NCI-H2029 (cell line): ENCODE measurements at places on chromosomes 2 and 18.

DNA sequence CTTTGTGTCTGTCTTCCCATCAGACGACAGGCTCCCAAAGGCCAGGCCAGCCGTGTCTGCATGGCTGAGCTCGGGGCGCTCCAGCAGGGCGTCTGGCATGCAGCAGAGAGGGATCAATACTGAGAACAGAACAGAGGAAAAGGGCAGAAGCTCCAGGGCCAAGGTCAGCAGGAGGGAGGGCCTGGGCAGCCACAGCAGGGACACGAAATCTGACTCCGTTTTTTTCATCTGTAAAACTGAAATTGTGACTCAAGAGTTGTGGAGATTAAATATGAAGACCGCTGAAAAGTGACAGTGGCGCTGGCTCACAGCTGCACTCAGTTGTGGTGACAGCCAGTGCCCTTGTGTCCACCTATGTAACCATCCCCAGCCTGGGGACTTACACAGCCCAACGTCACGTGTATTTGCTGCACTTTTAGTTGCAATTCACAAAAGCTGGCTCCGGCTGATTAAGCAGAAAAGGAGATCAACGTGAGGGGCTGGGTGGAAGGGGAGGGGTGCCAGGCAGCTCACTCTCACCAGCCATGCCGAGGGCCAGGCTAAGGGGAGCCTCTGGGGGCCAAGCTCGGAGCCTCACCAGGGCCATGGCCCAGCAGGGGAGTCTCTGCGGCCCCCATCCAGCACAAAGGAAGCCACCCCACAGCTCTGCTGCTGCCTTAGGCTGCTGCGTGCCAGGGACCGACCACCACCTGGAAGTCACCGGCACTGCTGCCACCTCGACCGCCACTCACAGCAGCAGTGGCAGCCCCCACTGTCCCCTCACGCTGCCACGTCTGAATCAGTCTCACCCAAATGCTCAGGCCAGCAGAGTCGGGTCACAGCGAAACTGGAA lies 74.7 kb downstream of the EIPR1 start:
- DNase-seq: peak; percentile 11

GRCh38 chr2:75558786-75559679 lies 1.7 kb downstream of the EVA1A start:
- no peak for DNase-seq

DNA sequence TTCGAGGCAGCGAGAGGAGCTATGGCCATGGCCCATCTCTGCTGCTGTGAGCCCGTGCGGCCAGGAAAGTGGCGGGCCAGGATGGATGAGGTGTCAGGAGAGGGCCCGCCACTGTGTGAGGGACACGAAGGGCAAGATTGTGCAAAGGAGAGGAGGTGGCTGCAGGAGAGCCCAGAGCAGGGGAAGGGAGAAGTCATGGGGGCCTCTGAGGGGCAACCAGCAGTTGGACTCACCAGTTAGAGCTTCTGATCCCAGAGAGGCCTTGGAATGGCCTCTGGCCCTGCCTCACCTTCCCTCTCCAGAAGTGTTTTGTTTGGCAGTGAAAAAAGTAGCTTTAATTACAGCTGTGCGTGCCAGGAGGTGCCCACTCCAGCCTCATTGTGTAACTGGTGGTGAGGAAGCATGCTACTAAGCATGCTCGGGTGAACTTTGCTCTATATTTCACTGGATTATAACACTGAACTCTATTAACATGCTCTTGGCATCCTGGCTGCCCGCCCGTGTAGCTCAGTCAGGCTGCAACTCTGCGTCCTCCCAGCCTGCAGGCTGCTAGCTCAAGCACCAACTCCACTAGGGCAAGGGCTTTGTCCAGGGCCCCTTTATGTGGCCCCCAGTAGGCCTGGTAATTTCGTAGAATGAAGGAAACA lies 34.2 kb downstream of the IMPA2 start:
- peak; percentile 85 for DNase-seq

DNA sequence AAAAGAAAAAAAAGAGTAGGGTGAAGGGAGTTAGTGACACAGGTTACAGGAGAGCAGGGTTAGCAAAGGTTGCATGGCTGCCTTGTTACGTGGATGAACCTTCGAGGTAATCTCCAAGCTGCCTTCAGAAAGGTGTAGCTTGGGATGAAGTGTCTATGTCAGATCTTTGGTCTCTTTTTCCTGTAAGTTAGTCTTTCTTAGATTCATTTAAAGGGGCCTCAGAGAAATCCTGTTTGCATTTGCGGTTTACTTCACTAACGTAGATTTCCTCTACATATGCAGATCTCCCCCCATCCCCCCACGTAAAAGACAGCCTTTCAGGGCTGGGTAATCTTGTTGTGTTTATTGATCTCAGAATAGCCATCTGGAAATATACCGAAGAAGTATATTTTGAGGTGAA lies 83.7 kb downstream of the MTA3 start:
- no peak for DNase-seq

DNA sequence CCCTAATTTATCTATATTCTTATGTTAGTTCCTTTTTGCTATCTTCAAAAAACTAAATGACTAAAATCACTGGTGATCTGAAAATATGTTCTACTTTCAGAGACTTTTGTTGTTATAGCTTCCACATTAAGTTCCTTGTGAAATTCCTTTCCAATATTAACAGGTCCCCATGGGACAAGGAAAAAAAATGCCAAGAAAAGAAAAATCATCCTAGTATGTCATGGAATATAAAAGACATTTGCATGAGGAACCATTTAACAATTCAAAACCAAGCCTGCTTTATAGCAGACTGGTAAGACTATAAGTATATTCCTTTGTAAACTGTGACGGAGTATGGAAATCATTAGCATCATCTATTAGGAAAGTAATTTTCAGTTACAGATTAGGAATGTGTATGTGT lies 48.1 kb downstream of the COBLL1 start:
- no peak for DNase-seq

- no peak for DNase-seq
Observed at GRCh38 chr2:127462461-127462860, 44.2 kb downstream of the PROC start.

- DNase-seq: peak; percentile 65
Observed at GRCh38 chr2:235027558-235028214, 75.9 kb downstream of the SH3BP4 start.

GRCh38 chr2:85470850-85471800 lies 52.6 kb downstream of the SH2D6 start:
- no peak for DNase-seq

- DNase-seq: peak; percentile 28
Observed at GRCh38 chr2:152468899-152469692, 134.1 kb downstream of the FMNL2 start.

DNA sequence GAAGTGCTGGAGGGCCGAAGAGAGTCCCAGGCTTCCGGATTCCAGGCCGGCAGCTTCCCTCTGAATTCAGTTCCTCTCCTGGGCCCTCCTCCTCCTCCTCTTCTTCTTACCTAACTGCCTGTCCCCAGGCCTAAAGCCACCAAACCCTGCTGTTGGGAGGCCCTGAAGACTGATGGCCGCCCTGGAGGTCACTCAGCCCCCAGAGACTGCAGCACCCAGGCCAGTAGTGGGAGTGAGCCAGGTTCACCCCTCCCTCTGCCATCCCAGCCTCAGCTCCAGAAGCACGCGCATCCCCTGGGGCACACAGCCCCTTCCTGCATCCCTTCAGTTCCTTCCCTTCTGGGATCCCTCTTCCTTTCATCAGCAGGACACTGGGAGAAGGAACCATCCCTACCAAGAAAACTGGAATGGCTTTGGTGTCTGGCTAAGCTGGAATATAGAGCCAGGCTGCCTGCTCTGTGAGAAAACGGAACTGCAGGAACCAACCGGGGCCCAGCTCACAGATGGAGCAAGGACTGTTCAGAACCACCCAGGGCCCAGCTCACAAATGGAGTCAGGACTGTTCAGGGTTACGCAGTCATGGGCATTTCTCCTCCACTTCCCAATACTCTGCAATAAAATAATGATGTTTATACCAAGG lies 127.4 kb downstream of the NDUFA10 start:
- DNase-seq: no peak

GRCh38 chr18:22094358-22094734 lies 75.0 kb upstream of the GATA6 start:
- no peak for DNase-seq

DNA sequence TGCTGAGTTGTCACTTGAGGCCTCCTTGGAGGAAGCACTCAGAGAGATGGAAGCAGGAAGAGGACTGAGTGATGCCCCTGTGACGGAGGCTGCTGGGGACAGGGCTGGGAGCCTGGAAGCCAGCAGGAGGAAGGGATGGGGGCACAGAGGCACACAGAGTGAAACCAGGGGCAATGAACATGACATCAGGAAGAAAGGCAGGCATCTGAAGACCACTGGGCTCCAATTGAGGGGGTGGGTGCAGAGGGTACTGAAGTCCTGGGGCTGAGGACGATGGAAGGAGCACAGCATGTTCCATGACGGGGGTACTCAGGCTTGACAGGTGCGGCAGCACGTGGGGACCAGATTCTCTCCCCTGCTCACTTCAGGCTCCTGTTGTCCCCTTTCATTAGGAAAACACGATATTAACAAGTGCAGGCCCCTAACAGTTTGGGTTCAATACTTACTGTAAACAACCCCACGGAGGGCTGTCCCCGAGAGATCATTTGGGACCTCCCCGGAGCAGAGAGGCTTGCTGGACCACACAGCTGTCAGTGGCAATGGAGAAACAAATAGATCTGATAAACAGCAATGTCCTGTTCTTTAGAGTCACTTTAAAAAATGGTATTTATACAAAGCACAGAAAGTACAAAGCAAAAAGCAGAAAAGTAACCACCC lies 8.7 kb downstream of the INPP5D start:
- DNase-seq: no peak

DNA sequence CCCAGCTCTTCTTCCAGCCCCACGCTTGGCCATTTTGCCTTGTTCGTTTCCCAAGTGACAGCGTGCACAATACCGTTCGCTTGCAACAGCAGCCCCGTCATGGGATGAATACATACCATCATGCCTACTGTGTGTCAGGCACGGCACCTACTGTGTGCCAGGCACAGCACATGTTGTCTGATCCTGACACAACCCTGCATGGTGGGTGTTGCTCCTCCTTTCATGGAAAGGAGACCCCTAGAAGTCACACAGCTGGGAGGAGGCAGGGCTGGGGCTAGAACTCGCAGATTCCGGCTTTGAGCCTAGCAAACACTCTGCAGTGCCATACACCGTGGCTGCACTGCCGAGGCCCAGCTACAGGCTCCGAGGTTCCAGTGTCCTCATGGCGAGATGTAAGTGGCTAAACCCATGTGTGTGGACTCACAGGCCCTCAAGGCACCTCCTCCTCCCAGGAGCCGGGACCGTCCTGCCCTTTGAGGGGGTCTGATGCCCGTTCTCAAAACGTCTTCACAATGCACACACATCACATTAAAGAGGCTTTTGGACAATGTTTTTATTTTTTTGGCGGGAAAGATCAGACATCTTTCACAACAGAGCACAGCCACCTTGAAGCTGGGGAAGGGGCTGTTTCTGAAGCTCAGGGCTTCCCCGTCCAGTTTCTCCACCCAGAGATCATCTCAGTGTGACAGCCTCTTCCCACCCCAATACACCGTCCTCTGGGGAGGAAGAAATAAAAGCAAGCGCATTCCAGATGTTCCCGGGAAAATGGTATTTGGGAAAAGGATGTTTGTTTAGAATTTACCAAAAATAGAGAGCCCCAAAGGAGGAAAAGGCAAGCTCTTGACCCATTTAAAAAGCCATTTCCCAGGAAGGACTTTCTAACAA lies 64.9 kb downstream of the HS1BP3 start:
- DNase-seq: no peak

GRCh38 chr2:202114291-202114690 lies 41.2 kb downstream of the KIAA2012 start:
- no peak for DNase-seq

DNA sequence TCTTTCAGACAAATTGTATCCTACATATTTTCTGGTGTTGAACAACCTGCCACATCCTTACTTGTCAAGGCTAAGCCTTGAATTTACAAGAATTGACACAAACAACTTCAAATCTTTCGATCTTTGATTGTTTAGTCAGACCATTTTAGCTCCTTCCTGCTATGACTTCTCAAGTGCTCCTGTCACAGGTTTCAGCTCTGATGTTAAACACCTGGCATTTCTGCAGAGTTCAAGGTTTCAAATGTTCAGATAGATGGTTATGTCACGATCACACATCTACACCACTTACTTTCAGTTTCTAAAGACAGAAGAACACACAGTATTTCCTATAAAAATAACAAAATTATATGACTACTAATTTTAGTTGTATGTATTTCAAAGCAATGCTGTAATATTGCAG lies 84.0 kb downstream of the RND3 start:
- DNase-seq: no peak

GRCh38 chr2:145221032-145221431 lies 701.1 kb upstream of the ZEB2 start:
- DNase-seq: no peak

DNA sequence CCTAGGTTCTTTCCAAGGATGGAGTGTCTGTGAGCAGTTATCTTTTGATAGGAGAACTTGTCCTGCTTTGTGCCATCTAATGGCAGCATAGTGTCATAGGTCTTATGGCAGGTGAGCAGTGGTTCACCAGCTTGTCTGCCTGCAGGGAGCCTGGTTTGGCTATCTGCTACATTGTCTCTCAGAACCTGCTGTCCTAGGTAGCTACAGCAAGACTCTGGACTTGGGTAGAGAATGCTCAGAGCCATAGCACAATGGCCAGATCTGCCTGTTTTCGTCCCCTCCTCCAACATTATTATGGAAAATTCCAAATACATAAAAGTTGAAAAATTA lies 28.3 kb downstream of the AGFG1 start:
- no peak for DNase-seq

- DNase-seq: no peak
Observed at GRCh38 chr2:159769147-159769546, 28.9 kb downstream of the CD302 start.

DNA sequence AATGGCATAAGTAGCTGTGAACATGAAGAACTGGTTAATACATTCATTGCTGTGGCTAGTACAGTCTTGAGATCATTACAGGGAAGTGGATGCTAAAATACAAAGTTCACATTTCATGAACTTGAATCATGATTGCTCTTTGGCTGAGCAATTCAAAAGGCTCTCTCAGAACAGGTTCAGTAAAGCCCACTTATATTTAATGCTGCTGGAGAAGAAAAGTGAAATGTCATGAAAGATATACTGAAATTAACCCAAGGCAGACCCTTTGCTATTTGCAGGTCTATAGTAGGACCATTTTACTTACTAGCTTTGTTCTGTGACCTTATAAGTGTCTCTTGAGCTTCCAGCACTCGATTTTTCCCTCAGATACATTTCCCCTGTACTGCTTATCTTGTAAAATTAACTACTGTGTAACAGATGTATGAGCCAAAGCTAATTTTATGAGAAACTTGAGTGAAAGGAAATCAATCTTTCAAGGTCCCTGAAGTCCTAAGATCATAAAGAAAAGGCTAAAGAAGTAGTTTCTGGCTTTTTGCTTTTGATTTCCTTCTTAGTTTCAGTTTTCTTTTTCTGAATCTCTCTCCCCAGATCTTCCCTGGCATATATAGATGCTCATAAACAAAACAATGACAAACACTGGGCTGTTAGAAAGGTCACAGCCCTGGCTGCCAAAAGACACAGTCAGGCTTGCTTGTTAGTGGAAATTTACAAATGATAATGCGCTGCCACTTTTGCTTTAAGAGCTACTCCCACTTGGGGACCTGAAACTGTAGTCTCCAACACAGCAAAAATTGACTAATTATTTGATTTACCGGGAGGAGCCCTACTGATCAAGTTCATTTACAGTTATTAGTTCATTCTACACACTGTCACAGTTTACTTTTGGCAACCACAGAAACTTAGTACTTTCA lies 132.7 kb upstream of the XPO1 start:
- peak; percentile 14 for DNase-seq

GRCh38 chr2:213561759-213562158 lies 277.5 kb downstream of the SPAG16 start:
- no peak for DNase-seq
